ENCODE measurements at places on chromosomes 7 and 10.

DNA sequence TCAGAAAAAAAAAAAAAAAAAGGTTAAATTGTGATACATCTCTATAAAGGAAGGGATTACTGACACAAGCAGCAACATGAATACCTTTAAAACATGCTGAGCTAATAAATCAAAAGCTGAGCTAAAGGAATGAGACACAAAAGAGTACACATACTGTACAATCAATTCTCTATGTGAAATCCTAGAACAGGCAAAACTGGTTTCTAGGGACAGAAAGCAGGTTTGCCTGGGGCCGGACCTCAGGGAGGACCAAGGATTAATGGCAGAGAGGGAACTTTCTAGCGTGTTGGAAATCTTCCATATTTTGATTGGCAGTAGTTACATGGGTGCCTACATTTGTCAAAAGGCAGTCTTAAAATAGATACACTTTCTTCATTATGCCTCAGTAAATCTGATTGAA is 52.5 kb downstream of the KLRG2 start:
- DNase-seq, result no peak

- no peak for DNase-seq
Observed at GRCh38 chr7:4184653-4185052, 497.4 kb upstream of the FOXK1 start.

- no peak for DNase-seq
Observed at GRCh38 chr7:12653518-12653917, 33.9 kb upstream of the ARL4A start.

- no peak for DNase-seq
Observed at GRCh38 chr10:18233775-18234174, 93.6 kb downstream of the CACNB2 start.

- no peak for DNase-seq
Observed at GRCh38 chr10:13671904-13672303, 85.1 kb downstream of the PRPF18 start.

DNA sequence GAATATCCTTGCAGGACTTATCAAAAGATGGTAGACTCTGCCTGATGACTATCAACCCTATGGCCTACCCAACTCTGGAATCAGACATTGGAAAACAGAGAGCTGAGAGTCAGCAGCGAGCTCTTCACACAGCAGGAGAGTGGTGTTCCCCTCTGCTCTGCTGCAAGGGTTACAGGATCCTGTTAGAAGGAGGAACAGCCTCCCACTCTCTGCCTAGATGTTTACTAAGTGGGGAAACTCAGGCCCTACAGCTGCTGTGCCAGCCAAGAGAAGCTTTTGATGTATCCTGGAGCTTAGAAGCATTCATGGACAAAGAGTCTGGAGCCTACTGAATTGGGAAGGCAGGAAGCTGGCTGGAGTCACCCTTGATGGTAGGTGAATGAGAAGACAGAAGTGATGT is 104.6 kb downstream of the ABLIM1 start:
- no peak for DNase-seq

- no peak for DNase-seq
Observed at GRCh38 chr10:17586821-17587234, 30.3 kb downstream of the HACD1 start.

GRCh38 chr7:2644562-2645273 is 12.9 kb downstream of the TTYH3 start:
- no peak for DNase-seq

GRCh38 chr10:87927091-87927490 is 63.7 kb downstream of the PTEN start:
- DNase-seq, result no peak

DNA sequence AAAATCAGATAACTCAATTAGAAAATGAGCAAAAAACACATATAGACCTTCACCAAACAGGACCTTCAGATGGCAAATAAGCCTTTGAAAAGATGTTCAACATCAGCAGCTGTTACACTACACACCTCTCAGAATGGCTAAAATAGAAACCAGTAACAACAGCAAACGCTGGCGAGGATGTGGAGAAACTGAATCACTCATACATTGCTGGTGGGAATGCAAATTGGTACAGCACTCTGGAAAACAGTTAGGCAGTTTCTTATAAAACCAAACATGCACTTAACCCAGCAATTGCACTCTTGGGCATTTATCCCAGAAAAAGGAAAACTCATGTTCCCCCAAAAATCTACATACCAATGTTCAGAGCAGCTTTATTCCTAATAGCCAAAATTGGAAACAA is 37.7 kb upstream of the SMARCD3 start:
- DNase-seq, result no peak

DNA sequence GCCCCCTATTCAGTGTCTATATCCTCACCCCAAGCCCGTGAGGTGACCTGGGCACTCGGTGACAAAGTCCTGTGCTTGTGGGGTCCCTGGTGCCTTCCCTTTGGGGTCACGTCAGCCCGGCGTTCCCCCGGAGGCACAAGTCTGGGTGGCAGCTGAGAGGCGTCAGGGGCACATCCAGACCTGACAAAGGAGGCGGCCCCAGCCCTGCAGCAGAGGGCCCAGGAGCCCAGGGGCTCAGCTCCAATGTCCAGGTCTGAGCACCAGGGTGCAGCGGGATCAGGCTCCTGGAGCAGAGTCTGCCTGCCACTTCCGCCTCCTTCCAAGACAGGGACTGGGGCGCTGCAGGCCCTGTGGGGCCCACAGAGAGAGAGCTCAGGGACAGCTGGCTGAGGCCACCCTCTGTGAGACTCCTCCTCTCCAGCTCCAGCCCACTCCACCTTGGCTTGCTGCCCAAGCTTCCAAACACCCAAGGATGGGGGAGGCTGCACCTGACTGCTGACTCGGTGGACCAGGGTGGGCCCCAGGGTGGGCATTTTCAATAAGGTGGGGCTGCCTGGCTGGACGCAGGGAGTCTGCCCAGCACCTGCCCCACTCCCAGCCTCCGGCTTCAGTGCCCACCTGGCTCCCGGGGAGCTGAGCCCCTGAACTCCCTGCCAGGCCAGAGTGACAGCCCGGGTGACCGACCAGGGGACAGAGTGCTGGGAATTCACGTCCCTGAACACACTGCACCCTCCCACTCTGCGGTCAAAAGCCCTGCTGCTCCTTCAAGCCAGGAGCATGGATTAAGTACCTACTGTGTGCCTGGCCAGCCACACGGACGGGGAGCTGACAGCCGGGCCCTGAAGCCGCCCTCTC is 1.0 kb upstream of the KNDC1 start:
- no peak for DNase-seq

Data from NCI-H510A (cell line).